Ecto neural progenitor cell (in vitro differentiated cells): ENCODE measurements at places on chromosomes 6 and 20.
A peak's percentile ranks its signal among the peaks of the same experiment; 100 is the strongest.

DNA sequence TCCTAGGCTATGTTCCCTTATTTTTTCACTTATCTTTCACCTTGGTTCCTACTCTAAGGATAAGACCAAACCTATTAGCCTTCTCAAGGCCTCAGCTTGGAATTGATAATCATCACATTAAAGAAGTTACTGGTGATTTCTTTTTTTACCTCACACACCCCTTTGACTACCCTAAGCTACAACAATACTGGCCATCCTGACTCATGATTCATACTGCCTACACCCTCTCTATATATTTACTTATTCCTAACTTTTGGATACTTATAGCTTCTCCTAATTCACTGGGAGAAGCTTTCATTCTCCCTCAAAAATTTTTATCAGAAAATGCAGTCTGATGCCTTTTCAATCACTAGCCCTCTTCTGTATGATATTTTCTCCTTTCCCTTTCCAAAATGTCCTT, 256.1 kb downstream of the TBX18 start:
- DNase-seq: no peak

- no peak for DNase-seq
These were observed 89.4 kb upstream of the ANKEF1 start for GRCh38 chr20:9945408-9945807.

- no peak for DNase-seq
These were observed 228.2 kb downstream of the SOD2 start for GRCh38 chr6:159464816-159465215.

DNA sequence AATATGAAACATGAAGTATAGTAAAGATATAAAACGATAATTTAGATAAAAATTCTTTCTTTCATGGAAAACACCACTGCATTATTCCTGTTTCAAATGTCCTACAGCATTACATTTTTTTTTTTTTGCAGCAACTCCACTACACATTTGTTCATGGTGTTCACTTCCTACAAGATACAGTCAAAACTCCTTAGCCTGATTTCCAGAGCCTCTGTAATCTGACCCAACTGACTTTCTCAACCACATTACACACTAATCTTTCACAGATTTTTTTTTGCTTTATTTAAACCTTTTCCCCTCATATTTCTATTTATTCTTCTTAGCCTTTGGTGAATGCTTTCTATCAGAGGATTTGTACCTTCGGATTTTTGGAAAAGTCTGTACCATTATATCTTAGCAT, 176.5 kb upstream of the PDE7B start:
- DNase-seq: no peak

DNA sequence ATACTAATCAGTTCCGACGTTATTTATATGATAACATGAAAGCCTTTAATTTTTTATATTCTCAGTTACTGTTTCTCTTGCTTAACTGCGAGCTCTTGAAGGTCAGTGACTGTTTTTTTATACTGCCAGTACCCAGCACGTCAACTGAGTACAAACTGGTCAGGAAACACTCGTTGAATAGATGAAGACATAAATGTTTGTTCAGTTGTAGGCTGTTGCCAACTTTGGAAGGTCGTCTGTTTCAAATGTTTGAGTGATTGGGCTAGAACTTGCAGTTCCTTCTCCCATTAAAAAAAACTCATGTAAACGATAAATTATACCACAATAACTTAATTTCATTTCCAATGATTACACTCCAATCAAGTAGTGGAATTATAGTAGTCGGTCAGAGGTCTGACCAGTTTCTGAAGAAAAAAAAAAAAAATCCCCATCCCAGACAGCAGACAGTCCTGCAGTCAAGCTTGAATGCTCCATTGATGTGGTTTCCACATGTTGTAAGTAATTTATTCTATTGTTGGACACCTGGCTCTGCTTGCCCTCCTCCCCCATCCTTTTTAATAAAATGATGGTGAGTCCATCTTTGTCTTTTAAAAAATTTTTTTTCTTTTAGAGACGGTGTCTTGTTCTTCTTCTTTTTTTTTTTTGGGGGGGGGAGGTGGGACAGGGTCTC, 81.1 kb downstream of the SASH1 start:
- DNase-seq: no peak

DNA sequence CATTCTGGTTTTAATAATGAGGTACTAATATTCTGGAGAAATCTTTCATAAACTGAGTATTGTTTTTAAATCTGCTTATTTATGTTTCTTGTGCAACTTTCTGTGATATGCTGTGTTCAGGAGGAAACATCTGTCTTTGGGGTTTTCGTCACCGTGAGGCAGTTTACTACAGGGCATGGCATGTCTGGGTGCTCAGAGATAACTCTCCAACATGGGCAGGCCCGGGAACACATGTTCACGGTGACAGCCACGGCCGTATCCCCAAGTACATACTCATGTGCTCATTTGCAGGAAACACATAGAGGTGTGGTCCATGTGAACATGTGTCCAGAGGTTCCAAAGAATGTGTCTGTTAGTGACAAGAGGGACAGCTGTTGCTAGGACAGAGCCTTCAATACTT, 62.1 kb upstream of the CNKSR3 start:
- no peak for DNase-seq

DNA sequence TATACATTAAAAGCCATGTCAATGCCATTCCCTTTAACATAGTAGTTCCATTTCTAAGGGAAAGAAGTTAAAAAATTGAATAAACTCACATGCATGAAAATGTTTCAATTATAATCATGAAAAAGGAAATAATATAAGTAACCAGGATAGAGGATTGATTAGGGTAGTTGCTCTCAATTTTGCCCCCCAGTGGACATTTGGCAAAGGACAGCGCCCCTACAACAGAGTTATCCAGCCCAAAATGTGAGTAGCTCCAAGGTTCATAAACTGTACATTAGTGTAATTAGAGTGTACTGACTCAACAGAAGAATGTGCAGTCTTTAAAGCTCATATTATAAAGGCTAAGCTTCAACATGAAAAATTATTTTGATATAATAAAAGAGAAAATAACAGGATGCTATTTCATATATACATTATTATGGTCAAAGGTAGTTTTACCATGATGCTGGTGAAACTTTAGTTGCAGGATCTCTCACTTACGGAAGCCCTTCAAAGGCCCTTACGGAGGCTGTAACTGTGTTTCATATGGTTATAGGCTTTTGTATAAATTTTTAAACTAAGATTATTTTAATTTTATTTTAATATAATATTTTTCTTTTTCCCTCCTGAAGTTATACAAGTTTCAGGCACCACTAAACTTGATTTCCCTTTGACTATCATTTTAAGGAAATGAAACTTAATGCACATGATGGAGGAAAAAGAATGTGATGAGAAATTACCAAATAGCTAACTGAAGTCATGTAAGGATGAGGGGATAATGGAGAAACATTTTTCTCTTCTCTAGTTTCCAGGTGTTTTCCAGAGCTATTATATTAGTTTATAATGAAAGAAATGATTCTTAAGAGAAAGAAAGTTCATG, 403.6 kb downstream of the PLCB1 start:
- DNase-seq: no peak

- DNase-seq: no peak
These were observed 84.9 kb upstream of the LRFN2 start for GRCh38 chr6:40672087-40672486.

- DNase-seq: no peak
These were observed 128.7 kb downstream of the LY86 start for GRCh38 chr6:6716998-6717763.

DNA sequence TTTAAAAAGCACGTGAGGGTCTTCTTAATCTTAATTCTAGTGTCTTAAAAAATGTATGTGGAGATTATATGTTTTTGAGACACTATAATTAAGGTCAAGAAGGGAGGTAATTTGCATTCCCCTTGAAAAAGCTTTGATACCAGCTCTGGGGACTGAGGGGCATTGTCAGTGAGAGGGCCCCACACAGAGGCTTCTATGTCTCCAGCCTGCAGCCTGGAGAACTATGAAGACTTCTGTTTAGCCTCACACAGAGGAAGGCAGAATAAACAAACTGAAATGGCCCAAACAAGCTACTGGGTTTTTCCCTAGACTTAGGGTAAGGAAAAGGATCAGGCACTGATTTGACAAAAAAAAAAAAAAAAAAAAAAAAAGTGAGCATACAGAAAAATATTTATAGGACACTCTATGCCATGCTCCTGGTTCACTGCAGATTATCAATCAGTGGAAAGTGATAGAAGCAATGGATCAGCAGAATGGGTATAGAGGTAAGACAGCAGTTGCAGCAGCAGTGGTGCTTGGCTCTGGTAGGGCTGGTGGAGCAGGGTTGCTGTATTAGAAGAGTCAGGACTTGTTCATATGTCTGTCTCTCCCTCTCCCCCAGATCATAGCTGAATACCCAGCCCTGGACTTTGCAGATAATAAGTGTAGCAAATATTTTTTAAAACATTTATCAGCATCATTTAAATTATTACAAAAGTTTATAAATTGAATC, 85.4 kb downstream of the KLHL32 start:
- DNase-seq: no peak

DNA sequence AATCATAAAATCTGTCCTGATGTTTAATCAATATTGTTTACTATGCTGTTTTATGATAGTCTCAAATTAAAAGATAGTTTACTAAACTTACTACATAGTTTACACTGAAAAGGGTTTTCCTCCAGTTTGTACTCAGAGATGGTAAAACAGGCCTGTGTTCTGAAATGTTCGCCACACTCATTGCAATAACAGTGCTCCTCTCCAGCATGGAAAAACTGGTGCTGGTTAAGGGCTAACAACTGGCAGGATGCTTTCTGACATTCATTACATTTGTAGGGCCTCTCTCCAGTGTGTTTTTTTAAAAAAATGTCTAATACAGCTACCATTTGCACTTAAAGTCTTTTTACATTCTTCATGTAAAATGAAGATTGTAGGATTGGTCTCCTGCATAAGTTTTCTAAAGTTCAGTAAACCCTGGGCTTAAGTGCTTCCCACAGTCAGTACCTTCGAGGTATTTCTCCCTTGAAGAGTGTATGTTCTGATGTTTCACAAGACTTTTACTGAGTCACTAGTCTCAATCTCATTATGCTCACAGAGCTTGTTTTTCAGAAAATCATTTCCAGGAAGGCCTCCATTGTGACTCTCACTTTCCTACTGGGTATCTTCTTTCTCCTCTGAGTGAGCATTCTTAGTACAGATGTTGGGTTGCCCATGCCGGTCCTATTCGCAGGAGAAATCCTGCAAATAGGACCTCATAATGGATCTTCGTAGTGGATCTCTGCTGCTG, 8.7 kb upstream of the ZSCAN12 start:
- DNase-seq: no peak

- no peak for DNase-seq
These were observed 103.1 kb upstream of the NAA20 start for GRCh38 chr20:19913927-19914614.

DNA sequence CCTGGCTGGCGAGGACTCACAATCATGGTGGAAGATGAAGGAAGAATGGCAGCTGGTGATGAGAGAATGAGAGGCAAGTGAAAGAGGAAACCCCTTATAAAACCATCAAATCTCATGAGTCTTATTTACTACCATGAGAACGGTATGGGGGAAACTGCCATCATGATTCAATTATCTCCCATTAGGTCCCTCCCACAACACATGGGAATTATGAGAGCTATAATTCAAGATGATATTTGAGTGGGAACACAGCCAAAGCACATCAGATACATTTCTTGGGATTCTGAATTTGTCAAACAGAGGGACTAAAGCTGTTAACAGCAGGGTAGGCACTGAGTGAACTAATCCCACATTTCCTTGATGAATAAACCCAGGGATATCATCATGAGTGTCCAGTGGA, 116.2 kb upstream of the PLCB4 start:
- DNase-seq: no peak

- DNase-seq: no peak
These were observed 57.6 kb downstream of the NOL4L start for GRCh38 chr20:32527447-32528055.

DNA sequence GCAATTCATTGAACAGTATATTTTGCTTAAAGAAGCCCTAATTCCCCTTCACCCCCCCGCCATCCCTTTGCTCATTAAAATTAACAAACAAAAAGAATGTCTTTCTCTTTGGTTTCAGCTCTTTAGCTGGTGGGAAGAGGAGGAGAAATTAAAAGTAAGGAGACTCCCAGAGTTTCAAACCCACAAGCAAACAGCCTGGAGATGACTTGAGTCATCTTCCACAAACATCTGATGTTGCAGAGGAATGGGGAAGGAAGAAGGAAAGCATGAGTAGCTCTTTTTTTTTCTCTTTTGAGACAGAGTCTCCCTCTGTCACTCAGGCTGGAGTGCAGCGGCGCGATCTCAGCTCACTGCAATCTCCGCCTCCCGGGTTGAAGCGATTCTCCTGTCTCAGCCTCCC, 189.6 kb downstream of the ADAT2 start:
- no peak for DNase-seq

DNA sequence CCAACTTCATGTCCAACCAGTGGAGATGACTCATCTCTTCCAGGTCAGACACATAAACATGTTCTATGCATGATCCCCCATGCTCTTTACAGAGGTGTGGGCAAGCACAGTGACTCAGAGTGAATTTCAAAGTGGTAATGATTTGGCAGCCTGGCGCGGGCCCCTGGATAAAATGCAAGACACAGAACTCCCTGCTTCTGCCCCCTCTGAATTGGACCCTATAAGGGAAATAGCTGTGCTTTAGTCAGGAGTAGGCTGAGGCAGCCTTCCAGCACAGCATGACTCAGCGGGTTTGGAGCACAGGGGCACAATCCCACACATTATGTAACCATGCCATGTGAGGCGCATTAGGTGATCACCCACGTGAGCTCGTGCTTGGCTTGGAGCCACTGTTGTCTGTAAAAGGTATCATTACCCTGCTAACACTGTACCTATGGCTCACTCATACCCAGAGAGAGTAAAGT, 127.4 kb downstream of the C6orf118 start:
- DNase-seq: no peak

- peak; percentile 34 for DNase-seq
These were observed 28.7 kb downstream of the SAYSD1 start for GRCh38 chr6:39086294-39086693.
